ENCODE measurements at places on chromosomes 4 and X.
A peak's percentile ranks its signal among the peaks of the same experiment; 100 is the strongest.

DNA sequence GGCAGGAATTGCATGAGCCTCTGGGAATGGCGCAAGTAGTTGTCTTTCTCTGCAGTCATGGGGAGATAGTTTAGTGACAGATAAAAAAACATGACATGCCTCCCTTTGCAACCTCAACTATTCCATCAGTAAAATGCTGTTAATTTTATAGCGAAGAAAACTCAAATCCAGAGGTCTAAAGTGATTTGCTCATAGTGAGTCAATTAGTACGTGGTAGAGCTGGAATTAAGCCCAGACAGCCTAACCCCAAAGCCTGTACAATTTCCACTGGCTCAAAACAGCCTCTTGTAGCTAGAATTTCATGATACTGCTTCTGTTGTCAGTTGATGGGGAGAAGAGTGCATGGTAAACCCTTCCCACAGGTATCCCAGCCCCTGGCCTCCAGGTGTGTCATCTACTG lies 81.3 kb upstream of the TRPC5 start:
- DNase-seq: no peak

DNA sequence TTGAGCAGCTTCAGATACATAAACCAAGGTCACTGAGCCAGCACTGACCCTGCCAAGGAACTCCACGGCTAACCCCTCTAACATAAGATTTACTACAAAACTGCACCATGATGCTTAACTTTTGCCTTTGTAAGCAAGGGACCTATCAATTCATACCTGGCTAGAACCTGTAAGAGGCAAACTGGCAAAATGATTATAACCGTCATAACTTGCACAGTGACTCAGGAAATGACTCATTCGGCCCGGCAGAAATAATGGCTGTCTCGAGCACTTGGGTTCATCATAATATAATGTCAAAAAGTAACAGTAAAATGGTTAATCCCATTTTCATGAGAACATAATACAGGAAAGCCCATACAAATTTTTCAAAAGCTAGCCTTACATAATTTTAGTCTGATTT lies 17.2 kb downstream of the RASGEF1B start:
- DNase-seq: no peak

DNA sequence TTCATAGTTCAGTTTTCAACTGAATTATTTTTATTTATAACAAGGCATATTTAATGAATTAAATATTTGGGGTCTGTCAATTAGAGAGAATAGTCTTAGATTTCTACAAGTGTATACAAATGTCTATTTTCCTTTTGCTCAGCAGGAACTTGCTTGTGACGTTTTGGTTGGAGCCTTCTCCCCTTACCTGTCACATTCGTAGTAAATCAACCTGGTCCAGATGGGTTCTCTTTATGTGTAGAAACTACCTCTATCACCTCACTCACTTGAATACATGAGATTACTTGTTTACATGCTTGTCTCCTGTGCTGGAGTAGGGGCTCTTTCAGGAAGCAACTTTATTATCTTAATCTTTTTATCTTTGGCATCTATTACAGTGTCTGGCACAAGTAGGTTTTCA lies 938.3 kb upstream of the IGFBP7 start:
- DNase-seq: no peak

DNA sequence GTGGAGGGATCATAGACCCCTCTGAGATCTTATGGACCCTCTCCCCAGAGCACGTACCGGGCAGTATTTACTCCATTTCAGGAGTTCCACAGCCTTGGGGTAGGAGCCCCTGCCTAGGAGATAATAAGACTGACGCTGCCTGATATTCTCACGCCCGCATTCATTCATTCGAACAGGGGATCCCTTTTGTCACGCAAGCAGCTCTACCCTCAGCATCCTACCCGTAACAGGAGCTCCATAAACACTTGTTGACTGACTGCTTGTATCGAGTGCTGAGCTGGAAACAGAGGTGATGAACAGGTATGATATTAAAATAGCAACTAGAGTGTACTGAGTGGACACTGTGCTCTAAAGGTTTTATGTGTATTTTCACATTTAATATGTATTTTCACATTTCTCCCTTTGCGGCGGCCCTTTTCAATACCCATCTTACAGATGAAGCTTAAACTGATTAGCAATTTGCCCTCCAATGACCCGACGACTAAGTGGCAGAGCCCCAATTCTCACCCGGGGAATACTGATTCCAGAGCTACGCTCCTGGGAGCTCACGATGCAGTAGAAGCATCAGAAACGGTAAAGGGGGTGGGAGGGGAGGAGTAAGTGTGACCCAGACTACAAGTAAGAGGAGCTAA lies 888 bp downstream of the RAB28 start:
- no peak for DNase-seq

- DNase-seq: no peak
Observed at GRCh38 chr4:109764789-109765402, 35.0 kb upstream of the PLA2G12A start.

DNA sequence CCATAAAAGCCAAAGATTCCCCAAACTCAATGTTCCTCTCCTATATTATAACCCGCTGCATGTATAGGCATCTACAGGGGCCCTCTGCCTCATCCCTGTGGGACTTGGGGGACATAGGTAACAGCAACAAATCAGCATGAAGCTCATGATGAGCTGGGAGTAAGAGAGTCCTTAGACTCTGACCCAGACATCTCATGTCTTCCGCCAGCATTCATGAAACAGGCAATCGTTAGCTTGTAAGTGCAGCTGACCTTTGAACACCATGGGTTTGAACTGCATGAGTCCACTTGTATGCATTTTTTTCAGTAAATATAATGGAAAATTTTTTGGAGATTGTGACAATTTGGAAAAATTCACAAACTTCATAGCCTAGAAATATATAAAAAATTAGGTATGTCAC lies 10.4 kb upstream of the SCOC start:
- DNase-seq: no peak

GRCh38 chr4:147782087-147782781 lies 50.3 kb downstream of the ARHGAP10 start:
- DNase-seq: no peak

GRCh38 chr4:143202824-143203223 lies 18.1 kb downstream of the USP38 start:
- no peak for DNase-seq

DNA sequence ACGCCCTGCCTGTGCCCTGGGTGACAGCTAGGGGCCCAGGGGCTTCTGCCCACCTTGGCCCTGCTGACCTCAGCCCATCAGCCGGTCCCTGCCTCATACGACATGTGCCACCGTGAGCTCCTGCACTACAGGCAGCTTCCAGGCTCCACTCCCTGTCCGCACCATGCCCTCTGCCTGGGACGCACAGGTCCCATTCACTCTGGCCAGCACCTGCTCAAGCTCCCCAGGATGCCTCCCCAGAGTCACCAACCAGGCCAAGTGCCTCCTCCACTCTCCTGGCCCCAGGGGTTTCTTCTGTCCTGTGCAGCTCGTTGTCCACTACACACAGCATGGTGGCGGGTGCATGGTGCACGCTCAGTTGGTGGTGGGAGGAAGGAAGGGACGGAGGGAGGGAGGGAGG lies 20.2 kb upstream of the MRFAP1 start:
- DNase-seq: no peak

DNA sequence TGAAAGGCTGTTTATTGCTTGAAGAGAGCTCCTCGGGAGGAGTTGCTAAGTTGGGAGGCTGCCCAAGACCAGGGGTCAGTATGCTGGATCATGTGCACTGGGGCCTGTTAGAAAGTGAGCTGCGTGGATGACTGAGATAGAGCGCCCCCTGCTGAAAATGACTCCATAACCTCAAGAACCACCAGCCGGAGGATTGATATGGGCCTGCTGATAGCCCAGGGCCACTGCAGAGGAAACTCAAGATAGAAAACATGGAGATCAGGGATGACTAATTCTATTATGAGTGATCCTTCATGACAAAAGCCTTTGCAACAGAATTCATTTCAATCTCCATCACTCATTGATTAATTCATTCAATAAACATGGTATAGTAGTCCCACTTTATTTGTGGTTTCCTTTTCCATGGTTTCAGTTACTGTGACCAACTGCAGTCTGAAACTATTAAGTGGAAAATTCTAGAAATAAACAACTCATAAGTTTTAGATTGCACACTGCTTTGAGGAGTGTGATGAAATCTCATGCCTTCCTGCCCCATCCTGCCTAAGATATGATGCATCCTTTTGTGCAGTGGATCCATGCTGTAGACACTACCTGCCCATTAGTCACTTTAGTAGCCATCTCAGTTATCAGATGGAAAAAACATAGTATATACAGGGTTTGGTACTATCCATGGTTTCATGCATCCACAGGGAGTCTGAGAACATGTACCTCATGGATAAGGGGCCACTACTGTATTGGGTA lies 126.7 kb upstream of the MBNL3 start:
- no peak for DNase-seq

- DNase-seq: peak; percentile 35
Observed at GRCh38 chrX:150224676-150225075, 138.4 kb upstream of the MAMLD1 start.

DNA sequence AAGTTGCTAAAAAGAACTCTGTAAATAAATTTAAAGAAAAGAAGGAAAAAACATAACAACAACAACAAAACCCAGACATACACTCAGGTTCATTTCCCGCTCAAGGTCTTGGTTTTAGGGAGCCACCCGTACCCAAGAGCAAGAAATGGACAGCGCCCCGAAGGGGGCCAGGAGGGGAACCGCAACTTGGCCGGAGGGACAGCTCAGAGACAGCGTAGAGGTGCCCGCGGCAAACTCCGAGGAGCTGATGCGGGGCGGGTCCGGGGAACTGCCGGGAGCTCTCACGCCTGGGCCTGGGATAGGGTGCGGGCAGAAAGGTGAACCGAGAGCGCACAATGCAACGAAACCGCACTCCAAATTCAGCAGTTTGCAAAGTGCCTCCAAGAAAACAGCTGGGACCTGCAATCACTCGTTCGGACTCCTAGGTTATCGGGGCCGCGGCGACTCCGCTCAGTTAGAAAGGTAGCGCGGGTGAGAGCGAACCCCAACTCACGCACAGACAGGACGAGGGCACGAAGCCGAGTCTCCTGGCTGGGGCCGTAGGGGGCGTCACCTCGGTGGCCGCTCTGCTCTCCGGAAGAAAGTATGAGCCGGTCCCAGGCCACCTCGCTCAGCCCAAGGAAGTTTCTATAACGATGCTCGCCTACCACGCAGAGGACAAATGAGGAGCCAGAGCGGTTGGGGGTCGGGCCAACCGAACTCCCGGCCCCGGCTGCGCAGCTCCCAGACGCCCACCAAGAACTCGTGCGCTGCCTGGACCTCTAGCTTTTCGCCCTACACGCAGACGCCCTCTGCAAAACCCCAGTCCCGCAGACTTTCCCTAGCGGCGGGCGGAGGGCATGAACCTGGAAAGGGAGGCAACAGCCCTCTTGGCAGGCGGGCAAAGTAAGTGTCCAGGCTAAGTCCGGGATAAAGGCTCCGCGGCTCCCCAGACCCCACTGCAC lies 1.4 kb downstream of the NDNF start:
- no peak for DNase-seq

- no peak for DNase-seq
Observed at GRCh38 chrX:10769195-10769594, 148.8 kb upstream of the MID1 start.

DNA sequence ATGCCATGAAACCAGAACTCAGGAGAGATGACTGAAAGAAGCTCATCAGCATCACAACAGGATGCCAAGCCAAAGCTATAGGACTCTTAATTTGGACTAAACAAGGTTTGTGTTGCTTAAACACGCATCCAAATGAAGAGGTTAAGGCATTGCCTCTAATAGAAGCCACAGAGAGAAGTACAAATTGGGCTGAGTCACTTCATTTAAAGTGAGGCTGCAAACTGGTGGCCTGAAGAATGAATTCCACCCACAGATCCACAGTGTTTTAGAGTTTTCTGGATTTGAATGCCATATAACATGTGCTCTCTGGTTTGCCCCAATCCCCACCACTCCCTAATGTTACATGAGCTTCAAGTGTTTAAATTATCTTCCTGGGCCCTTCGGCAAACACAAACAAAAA lies 103.5 kb downstream of the FIP1L1 start:
- DNase-seq: no peak

DNA sequence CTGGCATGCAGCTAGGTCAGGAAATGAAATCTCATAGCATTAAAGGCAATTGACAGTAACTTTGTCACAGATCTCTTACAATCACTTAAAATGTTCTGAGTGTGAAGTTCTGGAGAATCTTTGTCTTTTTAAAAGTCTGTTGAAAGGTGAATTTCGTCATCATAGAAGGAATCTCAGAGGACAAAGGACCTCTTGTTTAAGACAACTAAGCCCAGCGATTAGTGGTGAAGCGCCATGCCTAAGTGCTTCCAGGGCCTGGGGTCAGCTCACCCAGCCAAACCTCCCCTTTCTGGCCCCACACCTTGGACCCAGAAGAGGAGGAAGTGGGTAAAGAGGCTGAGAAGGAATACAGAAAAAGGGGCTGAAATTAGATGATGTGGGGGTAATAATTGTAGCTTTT lies 8.5 kb downstream of the FRMD7 start:
- no peak for DNase-seq

All from coronary artery (tissue), 2 donors.